CD4-positive, alpha-beta T cell treated with Interleukin-17A for 1 hour (primary cell): ENCODE measurements at places on chromosomes 5 and 9.

GRCh38 chr9:93010704-93011103 lies 47.8 kb upstream of the SUSD3 start:
- no peak for DNase-seq

DNA sequence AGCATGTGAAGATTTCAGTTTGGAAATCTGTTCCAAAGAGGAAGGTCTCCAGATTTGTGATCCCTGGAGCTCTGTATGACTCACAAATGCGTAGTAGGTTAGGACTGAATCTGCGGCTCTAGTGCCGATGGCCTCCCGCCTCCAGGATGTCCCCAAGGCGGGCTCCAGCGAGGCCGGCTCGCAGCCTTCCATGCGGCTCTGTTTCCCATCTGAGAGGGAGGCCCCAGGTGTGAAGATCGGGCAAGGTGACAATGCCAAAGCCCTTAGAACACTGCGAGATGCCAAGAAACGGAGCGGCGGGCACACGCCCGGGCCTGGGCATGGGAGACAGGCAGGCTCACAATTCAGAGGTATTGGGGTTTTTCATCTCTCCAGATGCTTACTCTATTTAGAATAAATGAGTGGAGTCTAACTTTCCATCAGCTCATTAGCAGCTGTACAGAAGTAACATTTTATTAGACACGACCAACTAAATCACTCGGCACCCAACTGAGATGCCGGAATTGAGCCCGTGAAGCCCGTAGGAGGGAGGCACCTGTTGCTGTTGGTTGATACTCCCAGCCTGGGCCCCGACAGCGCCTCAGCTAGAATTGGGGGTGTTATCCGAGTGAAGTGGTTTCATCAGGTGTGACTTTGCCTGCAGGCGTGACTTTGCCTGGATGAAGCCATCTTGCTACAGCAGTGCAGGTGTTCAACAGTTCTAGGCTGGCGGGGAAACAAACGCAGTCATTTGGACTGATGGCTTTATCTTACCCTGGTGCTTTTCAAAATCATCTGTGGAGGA lies 7.4 kb upstream of the MRPS2 start:
- DNase-seq, result no peak

DNA sequence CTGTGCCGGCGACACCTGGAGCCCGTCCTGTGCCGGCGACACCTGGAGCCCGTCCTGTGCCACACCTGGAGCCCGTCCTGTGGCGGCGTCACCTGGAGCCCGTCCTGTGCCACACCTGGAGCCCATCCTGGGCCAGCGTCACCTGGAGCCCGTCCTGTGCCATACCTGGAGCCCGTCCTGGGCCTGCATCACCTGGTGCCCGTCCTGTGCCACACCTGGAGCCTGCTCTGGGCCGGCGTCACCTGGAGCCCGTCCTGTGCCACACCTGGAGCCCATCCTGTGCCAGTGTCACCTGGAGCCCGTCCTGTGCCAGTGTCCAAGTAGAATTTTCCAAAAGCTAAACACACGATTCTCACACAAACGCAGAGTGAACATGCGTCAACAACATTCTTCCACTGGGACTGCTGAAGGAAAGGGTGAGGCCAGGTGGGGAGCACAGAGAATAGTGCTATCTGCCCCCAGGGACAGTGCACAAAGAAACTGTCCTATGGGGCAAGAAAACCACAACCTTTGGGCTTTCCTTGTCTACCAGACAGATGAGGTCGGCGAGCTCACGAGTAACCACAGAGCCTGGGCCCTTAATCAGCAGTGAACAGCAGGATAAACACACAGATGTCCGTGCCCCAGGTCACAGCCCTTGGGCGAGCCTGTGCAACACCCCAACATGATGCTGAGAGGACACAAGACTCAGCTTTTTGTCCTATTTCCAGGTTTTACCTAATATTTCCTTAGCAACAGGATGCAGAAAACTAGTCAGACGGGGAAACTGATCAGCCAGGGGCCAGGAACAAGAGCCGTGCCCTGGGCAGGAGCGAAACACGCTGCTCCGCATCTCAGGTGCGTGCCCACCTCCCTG lies 7.9 kb downstream of the QSOX2 start:
- DNase-seq, result no peak

- no peak for DNase-seq
Measured at GRCh38 chr9:106874652-106875051, 11.7 kb downstream of the ZNF462 start.

DNA sequence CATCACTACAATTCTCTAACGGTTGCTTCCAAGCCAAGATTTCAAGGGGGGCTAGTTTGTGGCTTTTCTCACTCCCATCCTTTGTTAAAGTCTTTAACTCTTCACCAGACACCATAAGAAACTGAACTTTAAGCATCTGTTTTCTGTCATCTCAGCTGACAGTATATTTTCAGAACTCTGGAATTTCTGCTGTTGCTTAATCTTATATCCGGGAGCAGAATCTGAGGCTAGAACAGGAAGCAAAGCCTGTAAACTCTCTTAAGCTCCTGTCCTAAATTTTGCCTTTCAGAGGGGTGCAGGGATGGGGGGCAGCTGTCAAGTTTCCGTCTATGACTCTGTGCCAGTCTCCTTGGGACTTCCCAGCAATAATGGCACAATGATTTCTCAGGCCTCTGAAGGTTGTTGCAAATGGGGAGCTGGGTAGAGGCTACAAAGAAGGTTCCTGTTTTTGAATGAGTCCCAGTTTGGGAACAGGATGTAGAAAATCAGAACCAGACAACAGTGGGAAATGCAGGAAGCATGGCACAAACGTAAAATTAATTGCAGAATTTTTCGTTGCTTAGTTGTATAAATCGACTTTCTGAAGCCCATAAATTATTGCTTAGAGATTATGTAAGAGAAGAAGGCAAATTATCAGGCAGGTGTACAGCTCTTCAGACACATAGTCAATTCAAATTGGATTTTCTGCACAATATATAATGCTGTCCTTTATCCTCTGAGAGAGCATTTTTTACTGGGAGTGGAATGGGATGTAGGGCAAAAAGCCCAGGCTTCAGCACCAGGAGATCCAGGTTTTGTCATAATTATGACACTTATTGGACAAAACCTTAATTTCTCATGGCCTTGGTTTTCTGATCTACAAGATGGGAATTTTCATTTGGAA lies 430.9 kb downstream of the DMAC1 start:
- DNase-seq, result no peak

GRCh38 chr5:134609232-134609851 lies 23.3 kb downstream of the SAR1B start:
- no peak for DNase-seq
